ENCODE measurements at places on chromosomes 13 and 19. TPM values are rescaled to one million over a fixed set of nuclear protein-coding genes. Genes with fewer than 3 reads are reported as not detected.
A peak's percentile ranks its signal among the peaks of the same experiment; 100 is the strongest.

ZNF99 gene
- total RNA-seq, result not detected

CRX gene
- not detected for total RNA-seq

GZMM gene
- total RNA-seq, result 0.79 TPM

GRCh38 chr13:50493683-50494082 lies 349.8 kb downstream of the DLEU7 start:
- no peak for DNase-seq

GRCh38 chr19:57776764-57777296 lies 7.4 kb downstream of the ZNF586 start:
- no peak for DNase-seq

GRCh38 chr13:30577401-30577852 lies 40.3 kb upstream of the USPL1 start:
- no peak for DNase-seq

DNA sequence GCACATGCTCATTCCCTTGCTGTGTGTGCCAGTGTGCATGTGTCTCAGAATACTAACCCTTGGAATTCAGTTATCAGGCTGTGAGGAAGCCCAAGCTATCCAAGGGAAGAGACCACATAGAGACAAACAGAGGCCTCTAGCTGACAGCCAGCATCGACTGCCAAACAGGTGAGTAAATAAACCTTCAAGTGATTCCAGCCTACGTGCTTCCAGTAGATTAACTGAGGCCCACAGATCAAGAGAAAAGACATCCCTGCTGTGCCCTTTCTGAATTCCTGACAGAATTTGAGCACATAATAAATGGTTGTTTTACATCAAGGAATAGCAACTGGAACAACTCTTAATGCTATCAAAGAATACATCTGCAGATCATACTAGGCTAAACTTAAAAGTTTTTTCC lies 17.5 kb downstream of the ZC3H13 start:
- DNase-seq, result no peak

- DNase-seq, result no peak
These were observed 12.6 kb downstream of the ATP11A start for GRCh38 chr13:112702341-112702985.

DNA sequence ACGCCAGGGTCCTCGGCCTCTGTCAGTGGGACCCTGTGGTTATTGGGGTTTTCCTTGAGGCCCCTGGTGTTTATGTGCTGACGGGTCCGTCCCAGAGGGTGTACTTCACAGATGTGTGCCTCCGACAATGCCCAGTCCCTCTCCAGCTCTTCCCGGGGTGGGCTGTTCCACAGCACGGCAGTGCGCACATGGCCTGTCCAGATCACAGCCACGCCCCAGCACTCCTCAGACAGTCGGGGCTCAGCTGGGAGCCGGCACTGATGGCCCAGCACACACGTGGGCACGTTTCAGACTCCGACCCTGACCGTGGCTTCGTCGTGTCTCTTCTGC lies 16.9 kb upstream of the F7 start:
- no peak for DNase-seq

DNA sequence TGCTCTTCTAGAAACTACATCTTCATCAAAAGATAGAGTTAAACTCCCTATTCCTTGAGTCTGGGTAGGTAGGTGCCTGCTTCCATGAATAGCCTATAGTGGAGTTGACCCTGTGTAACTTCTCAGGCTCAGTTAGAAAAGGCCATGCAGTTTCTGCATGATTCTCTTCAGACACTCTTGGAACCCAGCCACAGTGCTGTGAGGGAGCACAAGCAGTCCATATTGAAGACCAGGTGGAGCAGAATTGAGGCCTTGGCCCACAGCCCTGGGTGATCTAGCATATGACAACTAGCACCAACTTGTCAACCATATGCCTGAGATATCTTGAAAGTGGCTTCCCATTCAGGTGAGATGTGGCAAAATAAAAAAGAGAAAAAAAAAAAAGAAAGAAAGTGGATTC lies 10.3 kb upstream of the PAN3 start:
- DNase-seq, result no peak

DNA sequence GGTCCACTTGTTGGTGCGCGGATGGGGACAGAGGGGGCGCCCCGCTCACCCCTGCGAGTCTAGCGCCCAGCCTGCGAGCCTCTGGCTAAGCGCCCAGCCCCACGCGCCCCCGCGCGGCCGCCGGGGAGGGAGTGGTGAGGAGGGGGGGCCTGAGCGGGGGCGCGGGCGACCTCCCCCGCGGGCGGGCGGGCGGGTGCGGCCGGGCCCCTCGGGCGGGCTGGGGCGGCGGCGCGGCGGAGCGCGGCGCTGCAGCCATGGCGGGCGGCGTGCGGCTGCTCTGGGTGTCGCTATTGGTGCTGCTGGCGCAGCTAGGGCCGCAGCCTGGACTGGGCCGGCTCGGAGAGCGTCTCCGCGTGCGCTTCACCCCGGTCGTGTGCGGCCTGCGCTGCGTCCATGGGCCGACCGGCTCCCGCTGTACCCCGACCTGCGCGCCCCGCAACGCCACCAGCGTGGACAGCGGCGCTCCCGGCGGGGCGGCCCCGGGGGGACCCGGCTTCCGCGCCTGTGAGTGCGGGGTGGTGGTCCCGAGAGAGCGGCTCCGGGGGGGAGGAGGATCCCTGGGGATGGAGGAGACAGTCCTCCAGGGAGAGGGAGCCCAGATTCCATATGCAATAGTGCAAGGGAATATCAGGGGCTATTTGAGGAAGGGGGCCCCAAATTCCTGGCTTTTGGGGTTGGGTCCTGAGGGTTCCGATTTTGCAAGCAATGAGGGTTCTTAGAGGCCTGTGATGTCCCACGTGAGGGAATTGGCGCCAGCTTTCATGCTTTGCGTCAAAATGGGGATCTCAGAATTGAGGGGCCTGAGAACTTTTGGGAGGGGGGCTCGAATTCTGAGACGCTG lies at the start of gene LTBP4:
TSS of gene LTBP4 (plus strand) at position 236 of the 841 bp plus-strand sequence. CDS start at position 255, 19 bp downstream.
- DNase-seq, result no peak

GRCh38 chr13:26985285-26985878 lies 186.2 kb downstream of the USP12 start:
- DNase-seq, result peak; percentile 87
